ENCODE measurements at places on chromosomes 11 and 22. TPM values are rescaled to one million over a fixed set of nuclear protein-coding genes. Genes with fewer than 3 reads are reported as not detected.

The SCUBE1 gene
- under 0.01 TPM for total RNA-seq

The PHETA2 gene
- total RNA-seq = 9.2 TPM

The LIF gene
- total RNA-seq = 1.3 TPM

The CD3G gene
- total RNA-seq = not detected

The C11orf16 gene
- total RNA-seq = not detected

The OR8D1 gene
- total RNA-seq = not detected

The P2RX6 gene
- not detected for total RNA-seq

The RIMBP3B gene
- not detected for total RNA-seq

The RFPL2 gene
- not detected for total RNA-seq

The PGA5 gene
- total RNA-seq = 10.9 TPM

The SLC6A5 gene
- not detected for total RNA-seq

The TLCD5 gene
- total RNA-seq = 3.1 TPM

The A4GALT gene
- total RNA-seq = 3.1 TPM

DNA sequence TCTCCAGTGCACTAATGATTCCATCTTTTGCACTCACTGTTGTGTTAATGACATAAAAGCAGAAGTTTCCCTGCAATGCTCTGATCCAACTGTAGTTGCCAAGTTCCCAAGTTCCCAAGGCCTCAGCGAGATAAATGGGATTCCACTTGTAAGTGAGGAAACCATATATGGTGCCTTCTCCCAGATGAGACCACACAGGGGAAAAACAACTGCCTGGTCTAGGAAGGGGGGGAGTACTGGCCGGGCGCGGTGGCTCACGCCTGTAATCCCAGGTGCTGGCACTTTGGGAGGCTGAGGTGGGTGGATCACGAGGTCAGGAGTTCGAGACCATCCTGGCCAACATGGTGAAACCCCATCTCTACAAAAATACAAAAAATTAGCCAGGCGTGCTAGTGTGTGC lies 23.3 kb upstream of the RELA start:
- DNase-seq = no peak

- DNase-seq = no peak
These were observed 28.6 kb downstream of the PPP2R1B start for GRCh38 chr11:111737444-111738210.

DNA sequence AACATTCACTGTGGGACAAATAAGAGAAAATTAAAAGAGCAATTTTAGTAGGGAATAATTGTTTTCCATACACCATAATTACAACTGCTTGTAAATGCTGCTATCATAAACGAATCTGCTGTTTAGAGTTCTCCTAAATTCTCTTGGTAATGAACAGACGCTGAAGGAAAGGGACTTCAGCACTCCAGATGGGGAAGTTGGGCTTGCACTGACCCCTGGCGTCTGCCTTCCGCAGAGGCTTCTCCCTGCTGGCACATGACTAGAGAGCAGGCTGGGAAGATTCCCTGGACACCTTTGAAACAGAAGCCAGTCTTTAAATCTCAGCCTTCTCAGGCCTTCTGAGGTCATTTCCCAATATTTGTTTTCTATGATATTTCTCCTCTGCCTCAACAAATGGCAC lies 84.1 kb downstream of the NXPE2 start:
- DNase-seq = peak; percentile 56

GRCh38 chr11:69499918-69500284 lies 18.4 kb downstream of the LINC01488 start:
- no peak for DNase-seq

- no peak for DNase-seq
These were observed 6.8 kb downstream of the ZNF74 start for GRCh38 chr22:20400606-20401375.

DNA sequence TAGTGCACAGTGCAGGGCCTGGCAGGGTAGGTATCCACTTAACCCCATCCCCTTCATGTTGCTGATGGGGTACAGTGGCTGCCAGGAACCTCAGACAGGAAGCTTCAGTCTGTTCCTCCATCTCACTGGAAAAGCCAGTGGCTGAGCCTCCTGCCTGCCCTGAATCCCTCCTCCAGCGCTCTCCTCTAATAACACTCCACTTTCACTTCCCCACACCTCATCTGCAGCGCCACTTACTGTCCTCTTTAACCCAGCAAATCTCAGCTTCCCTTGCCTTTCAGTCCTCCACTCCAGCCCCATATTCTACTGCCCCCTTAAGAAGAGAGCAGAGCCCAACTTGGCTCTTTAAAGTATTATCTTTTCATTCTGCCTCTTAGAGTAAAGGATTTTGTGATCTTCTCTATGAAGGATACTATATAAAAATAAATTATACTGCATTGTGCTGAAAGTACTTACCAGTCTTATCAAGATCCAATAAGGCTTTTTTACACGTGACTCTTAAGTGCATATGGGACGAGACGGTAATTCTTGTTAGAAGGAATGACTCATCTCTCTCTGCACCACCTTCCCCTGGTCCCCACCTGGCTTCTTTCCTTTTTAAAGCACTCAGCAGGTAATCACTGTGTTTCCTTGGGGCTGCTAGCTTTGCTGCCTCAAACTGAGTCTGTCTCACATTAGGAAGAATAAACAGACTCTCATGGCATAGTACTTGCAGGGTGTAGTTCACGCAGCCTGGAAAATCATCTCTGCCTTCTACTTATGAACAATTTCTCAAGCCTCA lies 238.0 kb upstream of the NARS2 start:
- peak; percentile 27 for DNase-seq

- DNase-seq = no peak
These were observed 142.4 kb downstream of the APIP start for GRCh38 chr11:34773826-34774225.

GRCh38 chr11:74010306-74011300 lies 1.7 kb upstream of the UCP3 start:
- no peak for DNase-seq

DNA sequence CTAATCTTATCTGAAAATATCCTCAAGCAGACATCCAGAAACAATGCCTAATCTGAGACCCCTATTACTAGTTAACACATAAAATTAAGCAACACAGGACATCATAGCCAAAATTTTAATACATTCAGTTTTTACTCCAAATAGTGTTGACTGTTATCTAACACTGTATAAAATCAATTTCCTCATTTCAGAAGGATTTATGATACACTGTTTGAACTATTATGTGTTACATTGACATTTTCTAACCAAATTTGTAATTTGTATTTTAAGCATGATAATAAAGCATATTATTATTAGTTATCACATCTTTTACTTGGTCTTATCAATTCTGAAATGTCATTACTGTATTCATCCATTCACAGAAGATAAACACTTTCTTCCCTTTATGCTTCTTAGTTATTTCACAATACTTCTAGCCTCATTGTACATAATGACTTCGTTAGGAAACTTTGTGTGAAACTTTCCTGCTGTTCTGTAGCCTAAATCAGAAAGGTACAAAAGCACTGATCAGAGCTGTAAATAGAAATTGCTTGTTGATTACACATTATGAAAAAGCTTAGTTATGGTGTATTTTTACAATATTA lies 1248.9 kb downstream of the JRKL start:
- no peak for DNase-seq

DNA sequence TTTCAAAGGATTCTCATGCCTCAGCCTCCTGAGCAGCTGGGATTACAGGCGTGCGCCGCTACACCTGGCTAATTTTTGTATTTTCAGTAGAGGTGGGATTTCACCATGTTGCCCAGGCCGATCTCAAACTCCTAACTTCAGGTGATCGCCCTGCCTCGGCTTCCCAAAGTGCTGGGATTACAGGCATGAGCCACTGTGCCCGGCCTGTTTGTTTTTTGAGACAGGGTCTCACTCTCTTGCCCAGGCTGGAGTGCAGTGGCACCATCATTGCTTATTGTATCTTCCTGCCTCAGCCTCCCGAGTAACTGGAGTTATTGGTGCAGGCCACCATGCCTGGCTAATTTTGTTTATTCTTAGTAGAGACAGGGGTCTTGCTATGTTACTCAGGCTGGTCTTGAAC lies 8.1 kb downstream of the FADS2 start:
- no peak for DNase-seq

- peak; percentile 82 for DNase-seq
These were observed 235.0 kb downstream of the MIAT start for GRCh38 chr22:26892166-26893041.

- DNase-seq = peak; percentile 14
These were observed 41.3 kb upstream of the ETS1 start for GRCh38 chr11:128628686-128629085.

- DNase-seq = no peak
These were observed 57.6 kb downstream of the RNF169 start for GRCh38 chr11:74806267-74806666.

DNA sequence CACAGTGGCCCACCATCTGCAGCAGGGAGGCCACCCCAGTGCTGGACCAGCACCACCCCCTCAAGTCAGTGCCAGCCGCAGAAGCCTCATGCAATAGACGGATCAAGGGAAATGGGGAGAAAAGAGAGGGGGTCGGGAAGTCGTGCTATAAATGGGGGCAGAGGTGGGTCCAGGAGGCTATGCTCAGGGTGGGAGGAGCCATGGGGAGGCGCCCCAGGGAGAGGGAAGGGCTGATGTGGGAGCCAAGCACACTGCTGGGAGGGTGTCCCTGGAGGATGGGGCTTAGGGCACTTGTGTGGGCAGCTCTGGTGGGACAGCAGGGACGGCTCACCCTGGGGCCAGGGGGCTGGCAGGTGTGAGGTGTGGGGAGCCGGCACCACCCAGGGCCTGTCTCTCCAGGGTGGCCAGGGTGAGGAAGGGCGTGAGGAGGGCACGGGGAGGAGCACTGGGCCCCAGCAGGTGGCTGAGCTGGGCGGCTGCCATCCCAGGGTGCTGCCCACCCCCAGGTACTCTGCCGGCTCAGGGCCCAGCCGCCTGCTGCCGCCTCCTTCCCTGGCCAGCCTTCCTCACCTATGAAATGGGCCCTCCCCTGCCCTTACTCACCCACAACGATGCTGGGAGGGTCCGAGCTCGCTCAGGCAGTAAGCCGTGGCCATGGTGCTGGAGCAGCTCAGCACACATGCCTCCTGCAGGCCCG lies 18.0 kb downstream of the PHLDA2 start:
- peak; percentile 57 for DNase-seq

- no peak for DNase-seq
These were observed 12.4 kb downstream of the PICK1 start for GRCh38 chr22:38069372-38070249.

- no peak for DNase-seq
These were observed 1.3 kb downstream of the NTM start for GRCh38 chr11:131371791-131372104.

DNA sequence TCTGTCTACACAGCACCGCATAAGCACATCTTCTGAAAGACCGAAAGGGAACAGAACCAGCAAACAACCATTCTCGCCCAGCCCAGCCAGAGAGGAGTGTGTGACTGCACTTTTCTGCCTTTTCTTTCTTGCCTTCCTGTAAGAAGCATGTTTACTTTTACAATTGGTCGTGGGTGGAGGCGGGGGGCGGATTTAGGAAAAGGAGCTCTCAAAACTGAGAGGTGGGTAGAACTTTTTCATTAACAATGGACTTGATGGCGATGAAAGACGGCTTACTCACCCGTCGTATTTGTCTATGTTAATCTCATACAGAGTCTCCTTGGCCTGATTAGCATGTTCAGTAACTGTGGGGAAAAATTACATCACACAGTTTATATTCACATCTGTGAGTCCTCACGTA lies 27.2 kb downstream of the CERK start:
- no peak for DNase-seq

GRCh38 chr11:36390963-36391471 lies 94.9 kb downstream of the PRR5L start:
- peak; percentile 26 for DNase-seq

DNA sequence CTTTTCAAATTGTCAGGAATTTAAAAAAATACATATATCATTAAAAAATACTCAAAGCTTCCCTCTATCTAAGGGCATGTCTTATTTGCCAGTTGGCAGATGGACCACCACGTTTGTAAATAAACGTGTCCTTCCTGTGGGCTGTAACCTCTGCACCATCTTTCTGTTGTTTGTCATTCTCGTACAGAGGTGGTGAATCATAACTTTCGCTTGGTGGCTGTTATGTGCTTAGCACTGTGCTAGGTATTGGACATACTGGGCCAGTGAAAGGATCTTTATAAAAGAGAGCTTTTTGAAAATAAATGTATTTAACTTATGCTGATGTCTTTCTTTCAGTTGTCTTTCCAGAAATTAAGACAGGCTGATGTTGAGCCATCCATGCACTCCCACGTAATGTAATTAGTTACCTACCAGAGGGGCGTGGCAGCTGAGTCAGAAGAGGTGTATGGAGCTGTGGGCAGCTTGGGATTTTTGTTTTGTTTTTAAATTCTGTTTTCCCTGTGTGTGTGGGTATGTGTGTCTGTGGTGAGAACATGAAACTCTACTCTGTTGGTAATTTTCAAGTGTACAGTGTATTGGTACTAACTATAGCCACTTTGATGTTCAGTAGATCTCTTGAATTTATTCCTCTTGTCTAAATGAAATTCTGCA lies 62.7 kb downstream of the TECTA start:
- no peak for DNase-seq

GRCh38 chr11:114130115-114130576 lies 70.6 kb downstream of the ZBTB16 start:
- DNase-seq = no peak

DNA sequence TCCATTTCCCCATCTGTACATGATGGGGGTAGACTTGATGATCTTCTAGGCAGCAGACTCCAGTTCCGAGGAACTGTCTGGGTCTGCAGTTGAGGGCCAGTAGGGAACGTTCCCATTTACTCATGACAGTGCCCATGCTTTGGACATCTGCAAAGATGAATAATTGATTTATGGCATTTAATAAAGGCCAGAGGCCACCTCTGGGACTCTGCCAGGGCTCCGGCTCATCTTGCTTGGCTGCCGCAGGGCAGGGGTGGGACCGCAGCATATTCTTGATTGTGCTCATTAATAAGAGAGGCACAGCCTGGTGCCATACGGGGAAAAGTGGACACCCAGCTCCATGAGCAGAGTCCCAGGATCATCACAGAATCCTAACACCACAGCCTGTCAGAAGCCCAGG lies 28.1 kb upstream of the KLHL35 start:
- no peak for DNase-seq

DNA sequence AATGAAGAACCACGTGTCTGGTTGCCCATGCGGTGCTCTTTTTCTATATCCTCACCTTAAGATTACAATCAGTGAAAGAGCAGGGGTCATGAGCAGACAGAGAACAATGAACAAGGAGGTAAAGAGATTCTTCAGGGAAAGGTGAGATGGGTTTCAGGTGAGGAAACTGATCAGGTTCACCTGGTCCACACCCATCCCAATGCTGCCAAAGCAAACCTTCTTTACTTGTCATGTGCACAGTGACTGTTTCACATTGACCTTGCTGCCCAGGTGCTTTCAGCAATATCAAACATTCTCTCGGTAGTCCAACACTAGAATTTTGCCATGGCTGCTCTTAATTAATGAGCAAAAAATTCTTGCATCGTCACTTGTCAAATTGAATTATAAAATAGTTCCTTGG lies 24.5 kb upstream of the OR9Q2 start:
- no peak for DNase-seq

- DNase-seq = no peak
These were observed 13.1 kb downstream of the PLCB3 start for GRCh38 chr11:64264371-64264852.
